ENCODE measurements at places on chromosomes 7 and 10.

GRCh38 chr10:94002156-94002555, 8.4 kb downstream of the PLCE1 start:
- DNase-seq: no peak

DNA sequence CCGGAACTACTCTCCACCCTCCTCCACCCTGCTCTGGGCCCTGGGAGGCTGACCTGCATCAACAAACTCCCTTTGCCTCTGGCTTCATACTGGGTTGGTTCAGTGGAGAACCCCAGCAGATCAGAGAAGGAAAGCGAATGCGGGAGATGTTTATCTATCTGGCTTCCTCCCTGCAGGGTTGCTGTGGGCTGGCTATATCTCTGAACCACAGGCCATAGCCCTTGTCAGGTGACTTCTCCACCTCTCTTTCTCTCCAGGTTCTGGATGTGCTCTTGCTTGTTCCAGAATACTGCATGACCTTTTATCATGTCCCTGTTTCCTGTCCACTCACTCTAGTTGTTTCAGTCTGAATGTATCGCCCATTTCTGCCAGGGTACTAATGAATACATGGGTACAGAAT, 51.7 kb upstream of the IFRD1 start:
- no peak for DNase-seq

- DNase-seq: no peak
Measured at GRCh38 chr10:75950997-75951589, 519.7 kb downstream of the LRMDA start.

- no peak for DNase-seq
Measured at GRCh38 chr7:93171606-93172226, 23.5 kb upstream of the SAMD9L start.

DNA sequence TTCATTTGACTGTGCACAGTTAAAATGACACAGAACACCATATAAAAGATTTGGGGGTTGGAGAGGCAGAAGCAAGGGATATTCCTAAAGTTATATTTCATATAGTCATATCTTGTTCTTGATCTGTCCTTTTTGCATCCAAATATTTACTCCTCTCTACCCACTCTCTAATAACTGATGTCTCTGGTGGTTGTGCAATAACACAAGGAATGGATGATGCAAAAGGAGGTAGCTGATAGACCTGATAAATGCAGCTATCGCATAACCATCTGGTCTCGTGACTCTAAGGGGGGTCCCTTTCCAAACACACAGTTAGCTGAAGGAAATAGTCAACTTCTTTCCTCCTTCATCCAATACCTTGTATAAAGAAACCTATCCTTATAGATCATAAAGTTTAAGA, 123.1 kb downstream of the POLR1F start:
- no peak for DNase-seq

DNA sequence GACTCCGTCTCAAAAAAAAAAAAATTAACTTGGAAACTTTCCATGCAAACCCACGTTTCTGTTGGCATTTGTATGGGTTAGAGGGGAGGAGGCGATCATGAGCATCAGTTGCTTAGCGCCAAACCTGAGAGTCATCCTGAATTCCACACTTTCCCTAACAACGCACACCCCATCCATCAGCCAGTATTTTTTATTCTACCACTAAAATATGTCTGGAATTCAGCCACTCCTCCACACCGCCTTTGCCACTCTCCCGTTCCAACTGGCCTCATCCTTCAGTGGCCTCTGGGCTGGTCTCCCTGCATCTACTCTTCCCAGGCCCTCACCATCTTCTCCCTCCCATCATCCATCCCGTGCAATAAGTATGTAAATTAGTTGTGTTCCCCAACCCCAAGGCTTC, 4.7 kb upstream of the LMBR1 start:
- DNase-seq: no peak

DNA sequence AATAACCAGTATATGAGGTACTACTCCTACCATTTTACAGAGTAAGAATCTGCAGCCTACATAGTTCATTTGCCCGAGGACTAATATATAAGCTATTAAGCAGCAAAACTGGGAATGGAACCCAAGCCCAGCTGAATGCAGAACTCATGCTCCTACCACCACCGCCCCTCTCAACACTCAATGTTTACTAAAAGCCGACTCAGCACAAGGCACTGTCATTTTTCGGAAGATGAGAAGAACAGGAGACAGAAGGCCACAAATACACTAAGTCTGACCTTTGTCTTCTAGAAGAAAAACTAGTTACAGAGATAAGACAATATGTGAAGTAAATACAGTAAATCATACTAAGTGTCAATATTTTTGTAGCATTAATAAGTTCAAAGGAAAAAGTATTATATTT, 40.6 kb upstream of the SLIT1 start:
- DNase-seq: no peak

GRCh38 chr10:18238870-18239485, 98.8 kb downstream of the CACNB2 start:
- DNase-seq: no peak

All from fibroblast of skin of left biceps (primary cell).